ENCODE measurements at places on chromosomes 3 and 15.

DNA sequence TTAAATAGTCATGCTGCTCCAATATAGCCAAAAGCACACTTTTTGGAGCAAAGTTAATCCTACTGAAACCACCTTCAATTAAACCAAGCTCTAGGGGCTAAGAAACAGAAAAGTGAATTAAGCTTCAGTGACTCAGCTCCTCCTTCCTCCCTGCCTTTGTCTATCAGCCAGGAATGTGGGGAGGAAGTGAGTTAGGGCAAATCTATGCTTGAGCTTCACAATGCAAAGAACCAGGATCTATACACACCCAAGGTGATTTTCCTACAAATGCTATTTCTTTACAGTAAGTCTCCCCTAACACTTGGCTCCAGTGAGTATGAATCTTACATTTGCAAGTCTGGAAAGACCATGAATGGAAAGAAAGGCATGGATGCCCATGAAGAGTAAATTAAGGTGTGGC is 212.1 kb downstream of the P3H2 start:
- no peak for DNase-seq

- DNase-seq: no peak
Measured at GRCh38 chr3:128091586-128091985, 32.0 kb downstream of the RUVBL1 start.

DNA sequence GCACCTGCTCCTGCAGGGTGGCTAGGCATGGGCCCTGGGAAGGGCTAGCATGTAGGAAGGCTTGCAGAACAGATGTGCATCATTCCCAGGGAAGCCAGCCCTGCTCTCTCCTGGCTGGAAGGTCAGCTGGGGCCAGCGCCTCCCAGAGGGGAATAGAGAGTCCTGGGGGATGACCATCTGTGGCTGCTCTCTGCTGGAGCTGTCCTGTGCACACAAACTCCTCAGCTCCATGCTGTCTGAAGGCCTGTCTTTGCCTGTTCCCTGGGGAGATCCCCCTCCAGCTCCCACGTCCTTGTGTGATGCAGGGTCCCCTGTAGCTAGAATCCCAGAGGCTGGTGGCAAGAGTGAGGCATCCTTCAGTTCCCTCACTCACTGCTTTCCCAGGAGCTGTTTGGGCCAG is 19.3 kb downstream of the IL16 start:
- DNase-seq: no peak

DNA sequence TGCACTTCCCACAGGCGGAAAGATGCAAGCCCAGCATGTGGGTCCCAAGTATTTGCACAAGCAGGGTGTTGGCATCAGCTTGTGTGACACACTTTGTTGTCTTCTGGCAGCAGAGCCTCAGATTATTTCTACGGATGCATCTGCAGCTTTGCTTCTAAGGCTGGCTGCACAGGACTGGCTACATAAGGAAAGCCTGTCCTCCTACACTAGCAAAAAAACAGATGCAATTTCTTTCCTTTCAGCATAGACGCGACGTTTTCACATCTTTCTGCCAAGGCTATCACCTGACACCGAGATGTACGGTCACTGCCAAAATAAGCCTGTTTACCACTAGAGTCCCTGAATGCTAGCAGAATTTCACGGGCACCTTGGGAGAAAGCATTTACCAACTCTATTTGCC is 13.5 kb downstream of the MRPS11 start:
- DNase-seq: no peak

- DNase-seq: no peak
Measured at GRCh38 chr3:172094621-172095557, 55.5 kb downstream of the FNDC3B start.
